Adrenal gland (tissue), 19 donors: ENCODE measurements at places on chromosomes 1 and 21.
A peak's percentile ranks its signal among the peaks of the same experiment; 100 is the strongest.

DNA sequence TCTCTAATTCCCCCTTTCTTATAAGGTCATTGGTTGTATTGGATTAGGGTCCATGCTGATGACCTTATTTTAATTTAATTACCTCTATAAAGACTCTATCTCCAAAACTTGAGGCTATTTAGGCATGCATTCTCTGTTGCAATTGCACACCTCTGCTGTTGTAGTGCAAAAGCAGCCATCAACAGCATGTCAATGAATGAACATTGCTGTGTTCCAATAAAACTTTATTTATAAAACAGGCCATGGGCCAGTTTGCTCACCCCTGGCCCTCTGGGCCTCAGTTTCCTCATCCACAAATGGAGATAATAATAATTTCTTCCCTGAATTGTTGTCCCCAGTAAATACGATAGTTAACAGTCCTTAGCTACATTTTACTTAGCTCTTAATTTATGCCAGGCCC lies 100.4 kb upstream of the USP24 start:
- DNase-seq = no peak

DNA sequence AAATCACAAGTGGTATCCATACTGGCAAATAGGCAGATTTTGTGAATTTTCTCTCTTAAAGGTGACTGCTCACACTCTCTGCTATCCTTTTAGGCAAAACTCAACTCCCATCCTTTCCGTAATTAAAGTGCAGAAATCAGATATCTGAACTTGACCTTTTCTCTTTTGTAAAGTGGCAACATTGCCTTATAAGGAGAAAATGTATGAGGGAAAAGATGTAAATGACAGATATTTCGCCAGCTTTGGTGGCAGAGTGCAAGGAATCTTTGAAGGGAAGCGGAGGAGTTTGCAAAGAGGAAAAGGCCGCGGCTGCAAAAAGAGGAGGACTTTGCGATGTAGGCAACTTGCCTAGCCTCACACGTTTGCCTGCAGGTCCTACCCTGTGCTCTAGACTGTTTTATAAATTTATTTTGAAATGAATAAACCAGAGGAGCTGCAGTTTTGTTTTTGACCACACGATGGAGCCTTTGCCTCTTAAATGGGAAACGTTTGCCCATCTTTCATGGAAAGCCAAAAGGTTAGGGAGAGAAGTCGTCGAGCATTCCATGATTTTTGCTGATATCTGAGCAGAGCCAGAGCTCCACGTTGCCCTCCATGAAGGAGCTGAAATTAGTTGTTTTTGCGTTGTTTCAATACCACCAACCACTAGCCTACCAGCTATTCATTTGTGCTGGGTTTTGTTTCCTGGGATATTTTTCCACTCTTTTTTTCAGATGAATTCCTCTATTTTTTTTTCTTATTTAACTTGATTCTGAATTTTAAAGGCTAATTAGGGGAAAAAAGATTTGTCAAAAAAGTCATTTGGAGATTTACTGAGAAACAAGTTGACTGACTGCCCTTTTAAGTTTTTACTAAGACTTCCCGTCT lies 242.3 kb downstream of the LMX1A start:
- peak; percentile 72 for DNase-seq

- DNase-seq = no peak
Measured at GRCh38 chr1:153648000-153648643, 10.4 kb upstream of the SNAPIN start.

- DNase-seq = no peak
Measured at GRCh38 chr1:55474168-55474786, 259.1 kb upstream of the USP24 start.

DNA sequence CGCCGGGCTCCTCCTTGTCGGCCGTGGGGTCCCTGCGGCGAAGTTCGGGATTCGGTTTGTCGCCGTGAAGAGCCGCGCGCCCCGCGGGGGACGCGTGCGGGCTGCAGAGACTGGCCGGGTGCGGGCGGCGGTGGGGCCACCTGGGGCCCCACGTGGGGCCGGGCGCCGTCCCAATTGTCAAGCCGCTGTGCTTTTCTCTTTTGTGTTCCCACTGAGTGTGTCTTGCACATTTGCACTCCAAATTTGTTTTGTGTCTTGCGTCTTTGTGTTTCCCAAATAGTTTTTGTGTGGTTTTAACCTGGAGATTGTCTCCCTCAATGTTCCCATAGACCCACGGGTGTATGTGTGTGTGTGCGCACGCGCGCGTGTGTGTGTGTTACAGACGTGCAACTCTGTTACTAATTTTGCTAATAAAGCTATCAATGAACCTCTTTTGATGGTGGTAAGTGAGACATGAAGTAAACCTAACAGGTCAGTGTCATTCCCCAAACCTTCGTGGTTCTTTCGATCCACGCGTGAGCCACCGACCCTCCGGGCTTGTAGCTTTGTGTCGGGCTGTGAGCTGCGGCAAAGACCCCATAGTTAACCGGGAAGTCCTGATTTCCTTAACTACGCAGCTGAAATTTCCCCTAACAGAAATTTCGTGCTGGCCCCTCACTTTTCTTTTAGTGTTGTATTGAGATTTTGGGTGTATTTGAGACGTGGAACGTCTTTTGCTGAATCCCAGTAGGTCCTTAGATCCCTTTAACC lies 708 bp downstream of the PRDM2 start:
- peak; percentile 47 for DNase-seq

DNA sequence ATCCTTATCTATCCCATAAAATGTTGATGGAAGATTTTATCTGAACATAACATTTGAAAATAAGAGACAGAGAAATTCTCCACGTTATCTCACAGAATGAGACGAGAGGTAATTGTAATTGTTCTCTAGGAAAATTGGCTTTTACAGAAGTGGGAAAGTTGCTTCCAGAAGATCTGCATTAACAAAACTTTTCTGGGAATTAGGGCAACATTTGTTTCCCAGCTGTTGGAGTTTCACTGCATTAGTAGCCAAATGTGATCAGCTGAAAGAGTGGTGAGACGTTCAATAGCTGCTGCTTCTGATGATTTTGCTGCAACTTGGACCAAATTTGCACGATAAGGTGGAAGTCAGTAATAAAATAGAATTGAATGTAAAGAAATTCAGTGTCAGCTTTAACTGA lies 7.6 kb downstream of the CHODL start:
- DNase-seq = no peak

- no peak for DNase-seq
Measured at GRCh38 chr1:167773516-167773915, 51.7 kb downstream of the MPZL1 start.

DNA sequence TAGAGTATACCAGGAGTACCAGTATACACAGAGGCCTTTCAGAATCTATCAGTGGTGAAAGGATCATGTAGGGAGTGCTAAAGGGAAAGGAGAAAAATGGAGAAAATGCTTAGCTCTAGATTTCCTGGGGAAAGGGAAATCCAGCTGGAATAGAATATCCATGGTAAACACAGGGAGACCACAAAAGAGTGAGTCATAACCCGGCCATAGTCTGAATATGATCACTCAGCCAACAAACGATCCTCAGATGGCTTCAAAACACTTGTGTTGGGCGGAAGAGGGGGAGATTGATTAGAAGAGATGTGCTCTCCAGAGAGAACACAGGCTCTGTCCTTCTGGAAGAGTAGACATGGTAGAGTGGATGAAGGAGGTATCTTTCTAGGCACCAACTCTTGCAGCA lies 180.6 kb downstream of the PAPPA2 start:
- DNase-seq = no peak

GRCh38 chr1:10823000-10823401 lies 26.6 kb upstream of the CASZ1 start:
- DNase-seq = no peak

DNA sequence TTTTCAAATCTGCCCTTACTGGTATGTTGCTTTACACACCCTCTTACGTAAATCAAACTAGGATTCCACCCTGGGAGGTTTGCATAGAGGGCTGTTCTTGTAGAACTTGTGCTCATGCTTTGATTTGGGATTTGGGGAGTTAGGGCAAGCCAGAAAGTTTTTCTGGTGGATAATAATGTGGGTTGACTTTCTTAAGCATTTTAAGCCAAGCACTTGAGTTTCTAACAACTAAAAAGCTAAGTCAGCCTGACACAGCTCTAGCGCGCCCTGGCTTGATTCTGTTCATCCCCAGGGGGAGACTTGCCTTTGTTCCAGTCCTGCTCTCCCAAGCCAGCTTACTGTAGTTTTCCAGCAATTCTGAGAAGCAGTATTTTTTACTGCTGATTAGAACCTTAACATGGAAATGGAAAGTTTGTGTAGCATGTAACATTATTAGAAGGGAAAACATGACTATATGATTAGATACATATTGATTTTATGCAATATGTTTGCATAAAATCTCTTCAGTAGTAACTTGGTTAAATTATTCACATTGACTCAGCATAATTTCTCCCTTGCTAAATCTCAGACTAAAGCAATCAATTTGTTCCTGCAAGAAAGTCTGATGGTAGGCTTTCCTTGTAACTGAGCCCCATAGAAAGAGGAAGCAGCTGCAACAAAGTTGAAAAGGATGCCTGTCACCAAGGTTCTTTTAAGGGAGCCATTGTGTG lies 11.0 kb upstream of the PGD start:
- no peak for DNase-seq

DNA sequence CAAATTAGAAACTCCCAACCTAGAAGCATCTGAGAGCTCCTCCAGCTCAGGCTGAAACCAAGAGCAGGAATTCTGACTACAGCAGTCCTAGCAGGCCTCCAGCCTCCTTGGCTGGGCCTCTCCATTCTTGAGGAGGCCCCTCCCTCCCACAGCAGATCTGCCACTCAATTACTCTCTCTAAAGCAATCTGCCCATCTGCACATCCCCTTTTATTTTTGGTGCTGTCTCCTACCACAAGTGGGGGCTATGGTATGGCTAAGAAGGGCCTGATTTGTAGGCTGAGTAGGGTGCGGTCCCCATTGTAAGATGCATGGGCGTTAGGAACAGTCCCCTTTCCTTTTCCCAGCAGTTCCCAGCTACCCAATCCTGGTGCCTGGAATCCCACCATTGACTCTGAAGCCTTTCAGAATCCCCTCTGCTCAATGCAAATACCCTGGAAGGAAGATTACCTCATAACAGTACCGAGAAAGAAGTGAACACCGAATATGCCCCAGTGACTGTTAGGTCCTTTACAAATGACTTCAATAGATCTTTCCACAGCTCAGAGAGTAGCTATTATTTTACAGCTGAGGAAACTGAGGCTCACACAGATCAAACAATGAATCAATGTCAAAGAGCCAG lies 11.6 kb upstream of the TTC39A start:
- DNase-seq = no peak

DNA sequence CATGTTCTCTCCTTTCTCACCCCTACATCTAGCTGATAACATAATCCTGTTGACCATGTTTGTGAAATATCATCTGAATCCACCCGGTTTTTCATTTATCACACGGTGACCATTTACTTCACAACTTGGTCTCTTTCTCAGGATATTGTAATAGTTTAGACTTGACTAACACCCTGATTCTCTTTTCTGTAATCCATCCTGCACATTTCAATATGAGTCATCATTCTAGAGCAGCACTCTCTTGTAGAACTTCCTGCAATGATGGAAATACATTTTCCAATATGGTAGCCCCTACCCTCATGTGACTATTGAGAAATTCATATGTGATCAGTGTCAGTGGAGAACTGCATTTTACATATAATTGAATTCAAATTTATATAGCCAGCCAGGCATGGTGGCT lies 2.3 kb upstream of the JAM2 start:
- no peak for DNase-seq

DNA sequence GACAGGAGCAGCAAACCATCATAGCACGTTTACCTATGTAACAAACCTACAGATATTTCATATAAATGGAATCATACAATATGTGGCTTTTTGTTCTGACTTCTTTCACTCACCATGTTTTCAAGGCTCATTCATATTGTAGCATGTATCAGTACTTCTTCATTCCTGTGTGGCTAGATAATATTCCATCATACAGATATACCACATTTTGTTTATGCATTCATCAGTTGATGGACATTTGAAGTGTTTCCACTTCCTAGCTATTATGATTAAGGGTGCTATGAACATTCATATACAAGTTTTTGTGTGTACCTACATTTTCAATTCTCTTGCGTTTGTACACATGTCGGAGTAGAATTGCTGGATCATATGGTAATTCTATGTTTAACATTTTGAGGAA lies 90.1 kb downstream of the CDC42BPA start:
- DNase-seq = no peak

- DNase-seq = no peak
Measured at GRCh38 chr1:223631956-223632355, 33.5 kb downstream of the CAPN8 start.

- DNase-seq = peak; percentile 26
Measured at GRCh38 chr1:46333300-46334029, 7.1 kb upstream of the NSUN4 start.

GRCh38 chr1:37732111-37732780 lies 32.7 kb downstream of the EPHA10 start:
- DNase-seq = no peak

- DNase-seq = peak; percentile 20
Measured at GRCh38 chr1:14815175-14815877, 216.8 kb downstream of the KAZN start.

DNA sequence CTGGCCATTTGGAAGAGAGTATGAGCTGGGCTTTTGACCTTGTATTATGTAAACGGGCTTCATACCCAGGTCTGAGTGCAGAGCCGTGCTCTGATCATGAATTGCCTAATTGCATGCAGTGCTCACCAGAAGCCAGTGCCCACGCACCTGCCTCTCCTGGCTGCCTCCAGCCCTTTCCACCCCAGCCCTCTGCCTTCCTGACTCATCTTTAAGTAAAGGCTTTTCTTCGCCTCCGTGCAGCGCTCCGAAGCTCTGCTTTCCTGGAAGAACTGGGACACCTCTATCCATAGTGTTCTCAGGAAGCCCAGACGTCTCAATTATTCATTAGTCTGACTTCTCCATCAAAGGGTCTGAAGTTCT lies 413.7 kb downstream of the PTPRU start:
- DNase-seq = no peak

DNA sequence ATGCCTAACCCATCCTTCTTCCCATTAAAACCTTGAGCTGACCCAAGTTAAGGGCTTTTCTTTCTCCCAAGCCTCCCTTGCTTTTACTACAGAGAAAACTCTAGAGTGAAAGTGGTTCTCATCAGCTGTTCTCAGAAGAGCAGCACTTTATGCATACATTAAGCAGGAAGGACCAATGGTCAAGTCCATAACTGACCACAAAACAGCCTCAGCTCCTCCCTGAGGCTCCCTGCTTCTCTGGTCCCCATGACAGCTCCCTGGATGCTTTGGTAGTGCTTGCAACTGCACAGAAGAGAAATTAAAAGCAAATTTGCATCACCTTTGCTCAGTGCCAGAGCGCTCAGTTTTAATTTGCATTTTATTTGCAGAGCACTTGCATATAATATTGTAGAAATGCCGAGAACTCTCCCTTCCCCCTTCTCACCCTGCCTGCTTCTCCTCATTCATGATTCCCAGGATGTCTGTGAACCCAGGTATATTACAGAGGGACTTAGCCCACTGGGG lies 56.1 kb downstream of the LMX1A start:
- no peak for DNase-seq
